ENCODE measurements at places on chromosomes 7 and 10.

GRCh38 chr7:370259-370625 lies 80.3 kb downstream of the FOXL3 start:
- DNase-seq = no peak

- no peak for DNase-seq
These were observed 49.8 kb downstream of the ELFN1 start for GRCh38 chr7:1719913-1720312.

GRCh38 chr10:130726996-130727725 lies 584.4 kb downstream of the TCERG1L start:
- no peak for DNase-seq

GRCh38 chr7:1601956-1602355 lies 32.1 kb upstream of the PSMG3 start:
- DNase-seq = no peak

DNA sequence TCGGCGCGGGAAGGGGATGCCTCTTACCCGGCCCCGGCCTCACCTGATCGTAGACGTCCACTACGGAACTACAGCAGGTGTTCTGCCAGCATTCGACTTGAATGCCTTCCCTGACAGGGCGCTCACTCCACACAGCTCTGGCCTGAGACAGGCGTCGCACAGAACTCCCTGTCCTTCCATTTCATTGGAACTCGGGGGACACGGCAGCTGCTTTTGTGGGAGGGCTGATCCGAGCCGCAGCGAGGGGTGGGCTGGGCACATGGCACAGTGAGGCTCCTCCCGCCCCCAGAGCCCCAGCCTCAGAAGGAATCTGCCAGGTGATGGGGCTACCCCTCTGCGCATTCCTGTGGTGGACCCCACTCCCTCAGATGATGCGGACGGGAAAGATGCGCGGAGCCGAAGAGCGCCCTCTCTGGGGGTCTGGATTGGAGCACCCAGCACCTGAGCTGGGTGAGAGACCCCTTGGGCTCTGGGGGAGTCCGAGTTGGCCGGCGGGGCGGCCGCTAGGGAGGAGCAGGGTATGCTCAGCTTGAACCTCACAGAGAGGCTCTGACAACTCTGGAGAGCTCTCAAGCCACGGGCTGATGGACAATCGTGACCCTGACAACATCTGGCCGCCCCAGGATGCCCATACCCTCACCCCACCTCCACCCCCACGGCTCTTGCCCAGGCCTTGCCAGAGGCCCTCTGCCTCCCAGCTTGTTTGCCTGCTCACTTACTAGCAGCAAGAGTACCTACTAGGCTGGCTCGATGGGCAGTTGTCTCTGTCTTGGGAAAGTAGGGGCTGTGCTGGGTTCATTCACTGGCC lies 36.6 kb downstream of the RASGEF1A start:
- DNase-seq = no peak

GRCh38 chr7:115037128-115037802 lies 115.4 kb downstream of the MDFIC start:
- no peak for DNase-seq

GRCh38 chr7:127768241-127768640 lies 116.2 kb downstream of the SND1 start:
- DNase-seq = no peak

DNA sequence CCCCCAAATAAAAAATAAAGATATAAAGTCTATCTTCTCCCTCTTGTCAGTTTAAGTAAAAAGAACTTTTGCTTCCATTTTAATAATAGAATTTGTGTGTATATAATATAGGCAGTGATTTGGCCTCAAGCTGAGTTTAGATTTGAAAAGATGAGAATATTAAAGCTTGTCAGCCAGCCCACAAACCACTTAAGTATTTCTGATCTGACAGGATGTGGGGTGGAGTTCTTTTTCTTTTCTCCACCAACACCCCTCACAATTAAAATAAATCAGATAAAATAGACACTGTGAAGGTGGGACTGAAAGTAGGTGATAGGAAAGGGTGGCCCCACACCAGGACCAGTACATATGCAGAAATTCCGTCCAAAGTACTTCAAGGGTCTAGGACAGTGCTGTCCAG lies 714.1 kb downstream of the AUTS2 start:
- no peak for DNase-seq

DNA sequence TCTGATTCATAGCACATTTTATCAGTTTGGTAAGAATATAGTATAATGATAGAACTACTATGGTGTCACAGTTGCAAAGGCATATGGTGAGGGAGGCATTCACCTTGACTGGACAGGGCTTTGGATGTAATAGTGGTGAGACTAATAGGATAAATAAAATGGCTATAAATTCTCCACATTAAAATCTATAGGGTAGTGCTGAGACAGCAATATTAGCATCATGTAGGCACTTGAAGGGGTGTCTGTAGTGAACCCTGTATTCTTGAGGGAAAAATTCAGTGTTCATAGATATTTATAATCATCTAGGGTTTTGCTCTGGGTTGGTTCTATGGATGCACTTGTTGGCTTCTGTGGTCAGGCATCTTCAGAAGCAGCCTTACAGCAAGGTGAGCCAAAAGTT lies 59.3 kb upstream of the ICA1 start:
- no peak for DNase-seq

DNA sequence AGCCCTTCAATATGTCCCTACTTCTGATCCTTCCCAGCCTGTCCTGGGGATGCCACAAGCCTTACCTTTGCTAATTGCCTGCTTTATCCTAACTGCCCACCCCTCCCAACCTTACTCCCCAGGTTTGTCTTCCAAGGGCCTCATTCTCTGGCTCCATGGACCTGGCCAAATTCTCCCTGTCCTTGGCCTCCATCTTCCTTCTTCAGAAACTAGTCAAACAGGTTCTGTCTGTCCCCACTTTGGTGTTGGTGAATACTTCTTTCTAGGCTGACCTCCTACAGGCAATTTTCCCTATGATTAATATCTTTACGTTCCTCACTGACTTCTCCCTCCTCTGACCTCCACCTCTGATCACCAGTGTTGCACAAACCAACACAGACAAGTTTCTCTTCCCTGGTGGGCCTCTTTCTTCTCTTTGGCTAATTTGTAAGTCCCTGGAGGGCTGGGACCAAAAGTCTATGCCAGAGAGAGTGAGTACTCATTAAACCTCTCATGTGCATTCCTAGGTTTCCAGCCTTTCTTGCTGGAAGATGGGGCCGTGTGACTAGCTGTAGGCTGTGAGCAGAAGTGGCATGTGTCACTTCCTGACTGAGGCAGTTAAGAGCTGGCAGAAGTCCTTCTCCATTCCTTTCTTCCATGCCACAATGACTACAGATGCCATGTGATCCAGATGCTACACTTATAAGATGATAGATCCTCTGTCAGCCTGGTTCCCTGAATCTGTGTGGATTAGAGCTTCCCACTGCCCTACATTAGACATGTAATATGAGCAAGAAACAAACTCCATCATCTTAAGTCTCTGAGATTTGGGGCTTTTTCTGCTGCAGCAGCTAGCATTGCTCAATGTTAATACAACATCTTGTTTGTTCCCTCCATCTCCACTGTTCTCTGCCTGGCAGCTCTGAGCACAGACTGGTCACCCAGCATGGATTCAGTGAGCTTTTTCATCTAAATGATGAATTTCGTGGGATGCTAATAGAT lies 382.7 kb downstream of the RPS24 start:
- no peak for DNase-seq

DNA sequence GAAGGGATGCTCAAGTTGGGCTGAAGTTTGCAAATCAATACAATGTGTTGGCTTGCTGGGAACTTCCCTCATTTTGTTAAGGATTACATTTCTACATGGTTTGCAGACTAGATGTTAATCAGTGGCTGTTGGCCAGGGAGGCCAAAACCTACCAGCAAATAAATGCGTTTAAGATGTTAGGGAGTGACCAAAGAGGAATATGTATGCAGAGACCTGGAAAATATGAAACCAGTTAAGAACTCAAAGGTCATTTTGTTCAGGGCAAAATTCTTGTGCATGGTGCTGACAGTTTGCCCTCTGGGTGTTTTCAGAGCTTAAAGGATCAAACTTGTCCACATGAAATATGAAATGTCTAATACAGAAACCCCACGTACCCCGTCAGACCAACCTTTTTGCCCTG lies 30.3 kb downstream of the GATA3 start:
- DNase-seq = no peak

DNA sequence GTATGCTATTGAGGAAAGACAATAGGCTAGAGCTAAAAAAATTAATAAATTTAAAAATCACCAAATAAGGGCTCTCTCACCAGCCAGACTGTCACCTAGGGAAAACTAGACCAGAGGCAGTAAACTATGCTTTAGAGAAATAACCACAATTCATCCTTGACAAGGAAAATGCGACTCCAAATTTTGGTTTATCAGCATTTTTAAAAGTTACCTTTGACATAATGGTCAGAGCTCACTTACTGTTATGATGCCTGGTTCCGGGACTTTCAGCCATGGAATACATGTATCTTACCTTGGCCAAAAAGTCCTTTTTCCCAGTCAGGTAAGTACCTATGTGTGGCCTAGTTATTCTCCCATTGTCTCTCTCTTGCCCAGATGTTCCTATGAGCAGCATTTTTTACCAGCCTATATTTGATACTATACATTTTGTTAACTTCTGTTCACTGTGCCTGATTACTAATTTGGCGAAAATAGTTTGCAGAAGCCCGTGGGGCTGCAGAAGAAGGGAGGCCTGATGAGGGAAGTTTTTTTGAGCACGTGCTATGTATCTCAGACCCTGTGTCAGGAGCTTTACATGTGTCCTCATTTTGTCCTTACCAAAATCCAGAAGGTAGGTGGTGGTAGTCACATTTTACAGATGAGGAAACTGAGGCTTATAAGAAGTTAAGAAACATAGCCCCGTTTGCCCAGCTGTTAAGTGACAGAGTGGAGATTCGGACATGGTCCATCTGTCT lies 149.7 kb downstream of the CELF2 start:
- no peak for DNase-seq

GRCh38 chr10:117239721-117240620 lies 943 bp upstream of the SLC18A2 start:
- no peak for DNase-seq

DNA sequence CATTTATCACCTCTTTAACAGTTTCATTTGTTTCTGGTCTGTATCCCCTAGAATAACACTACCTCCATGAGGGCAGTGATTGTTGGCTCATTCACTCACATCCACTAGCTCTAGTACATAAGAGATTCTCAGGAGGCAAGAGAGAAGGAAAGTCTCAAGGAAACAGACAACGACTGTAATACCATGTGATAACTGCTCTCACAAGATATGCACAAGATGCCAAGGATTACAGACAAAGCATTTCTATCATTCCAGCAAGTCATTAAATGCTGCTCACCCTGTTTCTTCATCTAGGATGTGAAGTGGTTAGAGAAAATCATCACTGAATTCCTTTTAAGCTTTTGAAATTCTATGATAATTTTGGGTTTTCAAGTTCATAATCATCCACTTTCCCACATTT lies 115.3 kb downstream of the HIBADH start:
- DNase-seq = no peak

- no peak for DNase-seq
These were observed 58.2 kb upstream of the CDK13 start for GRCh38 chr7:39891894-39892293.

GRCh38 chr10:52099026-52099600 lies 215.0 kb upstream of the DKK1 start:
- no peak for DNase-seq

GRCh38 chr10:11388996-11389395 lies 222.5 kb downstream of the USP6NL start:
- no peak for DNase-seq

DNA sequence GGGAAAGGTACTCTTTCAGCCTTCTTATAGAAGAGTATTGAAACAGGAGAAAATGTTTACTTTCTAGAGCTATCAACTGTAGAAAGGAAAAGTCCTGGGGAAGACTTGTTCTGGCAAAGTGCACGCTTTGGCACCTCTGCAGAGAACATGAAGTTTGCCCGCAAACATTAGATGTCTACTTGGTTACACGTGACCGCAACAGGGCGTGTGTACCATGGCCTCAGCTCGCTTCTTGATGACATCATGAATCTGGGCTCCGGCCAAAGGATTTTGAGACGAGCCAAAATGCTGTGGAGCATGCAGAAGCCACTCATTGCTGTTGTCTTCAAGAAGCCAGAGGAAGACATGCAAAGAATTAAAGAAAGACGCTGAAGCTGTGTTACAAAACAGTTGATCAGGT lies 8.6 kb upstream of the TAS2R60 start:
- DNase-seq = no peak

- no peak for DNase-seq
These were observed 31.8 kb downstream of the CCM2 start for GRCh38 chr7:45031829-45032228.

- no peak for DNase-seq
These were observed 7.8 kb downstream of the SHH start for GRCh38 chr7:155804431-155804831.

- DNase-seq = peak; percentile 54
These were observed 20.5 kb upstream of the PITRM1 start for GRCh38 chr10:3192856-3193635.

GRCh38 chr7:155971180-155971770 lies 159.0 kb upstream of the SHH start:
- DNase-seq = no peak

DNA sequence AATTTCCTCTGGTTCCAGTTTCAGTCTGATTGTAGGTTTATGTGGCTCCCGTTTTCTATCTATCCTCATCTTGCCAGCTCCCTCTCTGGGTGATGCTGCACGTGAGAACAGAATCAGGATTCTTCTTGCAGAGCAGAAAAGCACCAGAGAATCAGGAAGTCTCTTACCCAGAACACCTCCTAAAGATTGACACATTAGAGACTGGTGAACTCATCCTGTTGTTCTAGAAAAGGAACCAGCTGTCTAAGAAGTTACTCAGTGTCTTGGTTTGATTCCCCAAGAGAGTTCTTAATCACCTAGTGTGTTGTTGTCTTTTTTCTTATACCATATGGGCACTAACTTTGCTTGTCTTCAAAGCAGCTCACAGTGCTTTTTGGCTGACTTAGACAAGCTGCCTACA lies 152.4 kb downstream of the DGKI start:
- no peak for DNase-seq

DNA sequence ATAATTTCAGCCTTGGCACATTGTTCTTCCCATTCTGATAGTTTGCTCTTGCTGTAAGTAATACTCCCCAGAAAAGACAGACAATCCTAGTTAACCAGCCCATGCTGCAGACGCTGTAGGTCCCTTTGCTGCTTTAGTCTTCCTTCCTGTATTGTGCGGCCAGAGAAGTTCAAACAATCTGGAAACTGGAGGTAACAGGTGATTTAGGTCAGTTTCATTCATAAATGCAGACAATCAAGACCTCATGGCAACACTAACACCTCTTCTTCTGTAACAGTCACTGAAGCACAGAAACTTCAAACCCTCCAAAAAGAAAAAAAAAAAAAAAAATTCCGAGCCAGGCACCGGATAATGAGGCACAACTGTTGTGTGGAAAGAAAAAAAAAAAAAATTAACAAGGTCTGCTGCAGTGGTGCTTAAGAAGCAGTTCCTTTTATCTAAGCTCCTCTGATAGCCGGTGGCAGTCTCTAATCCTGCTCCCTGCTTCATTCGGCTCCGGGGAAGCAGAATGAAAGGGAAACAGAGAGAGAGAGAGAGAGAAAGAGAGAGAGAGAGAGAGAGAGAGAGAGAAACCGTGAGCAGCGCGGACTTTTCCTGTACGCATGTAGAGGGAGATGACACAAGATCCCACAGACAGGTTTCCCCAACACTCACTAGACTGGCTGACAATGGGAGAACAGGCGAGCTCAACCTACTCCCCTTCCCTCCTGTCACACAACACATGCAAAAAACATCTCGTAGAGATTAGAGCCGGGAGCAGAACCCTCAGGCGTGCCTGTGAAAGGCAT lies at the start of gene SEMA3A:
TSS of gene SEMA3A (minus strand) at position 306 of the 788 bp plus-strand sequence. CDS start at position 103, 203 bp downstream.
- no peak for DNase-seq

All from hematopoietic multipotent progenitor cell treated with erythropoietin and hydrocortisone succinate and interleukin-3 and kit ligand, for 17 days (in vitro differentiated cells).